ENCODE measurements at places on chromosomes 11 and 22.

DNA sequence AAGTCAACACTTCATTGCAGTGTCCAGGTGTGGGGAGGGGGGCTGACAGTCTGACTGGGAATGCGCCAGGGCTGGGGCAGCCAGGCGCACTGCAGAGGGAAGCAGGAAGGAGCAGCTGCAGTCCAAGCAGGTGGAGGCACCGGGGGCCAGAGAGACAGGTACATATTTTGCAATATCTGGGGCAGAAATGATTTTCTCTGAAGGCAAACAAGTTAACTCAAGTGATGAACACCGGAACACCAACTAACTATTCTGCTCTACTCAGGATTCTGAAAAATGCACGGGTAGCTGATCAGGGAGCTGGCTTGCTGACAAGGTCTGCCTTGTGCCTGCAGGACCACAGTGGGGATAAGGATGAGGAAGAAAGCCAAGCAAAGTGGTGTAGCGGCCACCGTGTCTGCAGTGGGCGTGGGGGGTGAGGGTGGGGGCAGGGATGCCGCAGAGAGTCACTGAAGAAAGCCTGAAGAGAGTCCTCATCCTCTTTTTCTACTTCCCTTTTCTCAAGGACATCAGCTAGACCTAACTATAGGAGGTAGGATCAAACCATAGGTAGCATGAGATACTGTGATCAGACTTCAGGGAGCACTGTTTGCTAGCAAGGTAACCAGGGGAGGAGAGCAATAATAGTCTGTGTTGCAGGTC is 83.4 kb downstream of the SCN3B start:
- no peak for DNase-seq

DNA sequence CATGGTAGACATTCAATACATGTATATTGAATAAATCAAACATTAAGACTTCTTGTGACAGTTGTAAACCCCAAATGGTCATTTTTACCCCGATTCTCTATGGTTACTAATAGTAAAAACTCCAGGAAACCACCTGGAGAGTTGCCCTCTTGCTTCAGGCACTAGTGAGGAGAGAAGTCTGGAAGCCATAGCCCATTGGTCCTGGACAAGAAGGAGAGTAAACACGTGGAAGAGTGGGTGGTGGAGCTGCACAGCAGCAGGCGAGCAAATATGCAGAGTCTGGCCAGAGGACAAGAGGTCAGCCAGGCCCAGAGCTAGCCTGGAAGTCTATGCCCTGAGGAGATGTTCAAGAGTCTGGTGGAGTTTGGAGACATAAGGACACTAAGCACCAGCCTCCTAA is 17.7 kb downstream of the DCHS1 start:
- no peak for DNase-seq

- DNase-seq, result no peak
Measured at GRCh38 chr11:105538588-105538987, 71.3 kb upstream of the GRIA4 start.

- no peak for DNase-seq
Measured at GRCh38 chr11:1830322-1831223, 4.2 kb upstream of the SYT8 start.

- DNase-seq, result no peak
Measured at GRCh38 chr11:75625991-75626888, 42.6 kb downstream of the MAP6 start.

GRCh38 chr22:20777420-20778177 is 3.7 kb downstream of the SERPIND1 start:
- DNase-seq, result no peak

Data from pons (tissue), 1 donor.